ENCODE measurements at places on chromosomes 16 and 17.

DNA sequence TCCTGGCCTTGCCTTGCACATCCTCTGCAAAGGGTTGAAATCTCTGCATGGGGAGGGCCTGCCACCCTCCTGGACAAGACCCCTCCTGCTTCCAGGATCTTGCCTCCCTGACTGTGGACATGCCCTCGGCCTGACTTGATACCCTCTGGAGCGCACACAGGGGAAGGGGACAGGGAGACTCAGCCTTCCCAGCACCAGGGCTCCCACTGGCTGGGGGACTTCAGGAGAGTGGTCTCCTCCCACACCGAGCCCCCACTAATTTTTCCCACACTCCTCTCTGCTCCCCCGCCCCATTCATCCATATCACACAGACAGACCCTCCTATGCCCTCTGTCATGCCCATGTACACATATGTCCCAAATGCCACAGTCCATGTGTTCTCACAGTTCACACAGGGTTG is 14.3 kb downstream of the SGCA start:
- no peak for DNase-seq

DNA sequence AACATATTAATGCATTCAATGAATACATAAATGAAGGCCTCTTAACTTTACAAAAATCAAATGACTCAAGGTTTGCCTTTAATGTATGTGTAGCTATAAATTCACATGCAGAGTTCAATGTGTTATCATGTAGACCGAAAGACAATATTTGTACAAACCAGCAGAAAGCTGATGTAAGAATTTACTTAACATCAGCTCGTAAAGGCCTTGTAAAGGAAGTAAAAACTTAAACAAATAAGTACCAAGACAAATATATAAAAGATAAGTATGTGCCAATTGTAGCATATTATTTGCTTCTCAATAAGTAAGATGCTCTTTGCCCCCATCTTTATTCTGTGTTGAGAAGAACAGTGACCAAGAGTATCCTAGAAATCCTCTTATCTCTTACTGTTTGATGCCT is 105.7 kb downstream of the SYCE1L start:
- DNase-seq: no peak

DNA sequence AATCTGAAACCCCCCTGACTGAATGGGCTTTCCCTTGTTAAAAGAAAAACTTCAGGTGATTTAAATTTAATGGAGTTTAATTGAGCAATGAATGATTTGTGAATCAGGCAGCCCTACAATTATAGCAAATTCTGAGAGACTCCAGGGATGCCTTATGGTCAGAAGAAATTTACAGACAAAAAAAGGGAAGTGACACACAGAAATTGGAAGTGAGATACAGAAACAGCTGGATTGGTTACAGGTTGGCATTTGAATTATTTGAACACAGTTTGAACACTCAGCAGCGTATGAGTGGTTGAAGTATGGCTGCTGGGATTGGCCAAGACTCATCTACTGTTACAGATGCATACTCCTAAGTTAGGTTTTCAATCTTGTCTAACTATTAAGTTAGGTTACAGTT is 19.0 kb upstream of the CPHXL start:
- DNase-seq: no peak

DNA sequence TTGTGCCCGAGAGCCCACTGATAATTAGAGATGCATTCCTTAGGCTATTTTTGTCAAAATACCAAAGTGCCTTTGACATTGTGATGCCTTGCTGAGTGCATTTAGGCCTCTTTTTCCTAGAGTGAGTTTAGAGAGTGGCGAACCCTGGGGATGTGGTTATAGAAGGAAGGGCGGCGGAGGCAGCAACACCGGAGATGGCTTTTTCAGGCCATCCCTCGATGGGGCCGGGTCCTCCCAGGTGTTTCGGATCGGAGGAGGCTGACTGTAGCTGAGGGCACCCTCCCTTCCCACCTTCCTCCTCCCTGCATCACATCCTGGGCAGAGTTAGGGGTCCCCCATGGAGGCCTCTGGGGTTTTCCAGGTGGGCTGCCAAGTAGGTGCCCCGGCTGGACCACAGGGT is 6.6 kb upstream of the SNAI3 start:
- DNase-seq: no peak

DNA sequence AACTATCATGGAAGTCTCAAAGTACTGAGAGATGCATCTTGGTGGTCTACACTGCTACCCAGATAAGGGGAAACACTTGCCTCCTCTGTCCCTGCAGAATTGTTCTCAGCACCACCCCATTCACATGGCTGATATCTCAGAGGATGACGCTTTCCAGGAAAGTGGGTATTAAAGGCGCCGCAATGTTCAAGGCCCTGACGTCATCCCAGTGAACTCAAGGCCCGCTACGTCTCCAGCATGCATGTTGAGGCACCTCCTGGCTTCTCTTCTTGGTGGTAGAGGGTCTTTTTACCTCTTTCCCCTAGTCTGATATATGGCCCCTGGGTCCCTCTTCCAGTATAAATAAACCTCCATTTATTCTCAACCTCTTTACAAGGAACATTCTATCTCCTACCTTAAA is 1.0 kb downstream of the OR1A1 start:
- DNase-seq: no peak

DNA sequence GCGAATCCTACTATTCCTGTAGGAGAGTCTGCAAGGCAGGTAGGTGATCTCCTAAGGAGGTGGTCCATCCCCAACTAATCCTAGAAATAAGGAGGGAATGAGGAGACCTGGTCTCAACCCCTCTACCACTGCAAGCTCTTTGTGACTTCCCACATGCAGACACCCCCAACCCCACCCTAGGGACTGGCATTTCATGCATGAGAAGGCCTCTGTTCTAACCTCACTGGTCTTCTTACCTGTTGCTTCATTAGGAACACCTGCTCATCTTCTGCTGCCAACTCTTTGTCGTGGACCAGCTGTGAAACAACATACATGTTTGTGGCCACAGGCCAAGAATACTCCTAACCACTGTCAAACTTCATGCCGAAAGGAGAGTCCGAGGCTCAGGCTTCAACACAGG is 22.6 kb downstream of the DYNC1LI2 start:
- DNase-seq: no peak

DNA sequence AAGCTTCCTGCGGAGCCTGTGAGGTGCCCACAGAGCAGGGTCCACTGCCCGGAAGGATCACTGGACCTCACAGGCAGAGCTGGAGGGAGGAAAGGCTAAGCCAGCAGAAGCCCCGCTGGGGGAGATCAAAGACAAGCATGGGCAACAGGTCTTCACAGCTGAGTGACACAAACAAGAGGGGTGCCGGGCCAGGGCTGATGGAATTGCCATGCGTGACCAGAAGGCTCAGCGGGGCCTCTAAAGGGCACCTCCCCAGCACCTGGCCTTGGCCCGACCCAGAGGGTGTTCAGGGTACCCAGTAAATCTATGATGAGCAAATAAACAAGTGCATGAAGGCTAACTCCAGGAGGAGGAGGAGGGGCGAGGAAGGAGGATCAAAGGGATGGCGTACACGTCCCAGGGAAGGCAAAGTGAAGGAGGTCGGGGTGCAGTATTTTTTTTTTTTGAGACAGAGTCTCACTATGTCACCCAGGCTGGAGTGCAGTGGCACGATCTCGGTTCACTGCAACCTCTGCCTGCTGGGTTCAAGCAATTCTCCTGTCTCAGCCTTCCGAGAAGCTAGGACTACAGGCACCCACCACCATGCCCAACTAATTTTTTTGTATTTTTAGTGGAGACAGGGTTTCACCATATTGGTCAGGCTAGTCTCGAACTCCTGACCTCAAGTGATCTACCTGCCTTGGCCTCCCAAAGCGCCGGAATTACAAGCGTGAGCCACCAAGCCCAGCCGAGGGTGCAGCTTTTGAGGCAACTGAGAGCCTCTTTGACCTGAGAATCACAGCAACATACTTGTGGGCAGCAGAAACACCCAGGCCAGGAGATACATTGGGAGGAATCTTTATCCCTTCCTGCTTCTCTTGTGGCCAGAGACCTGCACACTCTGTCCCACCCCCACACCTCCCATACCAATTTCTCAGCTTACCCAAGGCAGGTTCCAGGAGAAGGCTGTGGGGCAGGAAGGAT is 16.1 kb upstream of the EXOC7 start:
- DNase-seq: no peak

DNA sequence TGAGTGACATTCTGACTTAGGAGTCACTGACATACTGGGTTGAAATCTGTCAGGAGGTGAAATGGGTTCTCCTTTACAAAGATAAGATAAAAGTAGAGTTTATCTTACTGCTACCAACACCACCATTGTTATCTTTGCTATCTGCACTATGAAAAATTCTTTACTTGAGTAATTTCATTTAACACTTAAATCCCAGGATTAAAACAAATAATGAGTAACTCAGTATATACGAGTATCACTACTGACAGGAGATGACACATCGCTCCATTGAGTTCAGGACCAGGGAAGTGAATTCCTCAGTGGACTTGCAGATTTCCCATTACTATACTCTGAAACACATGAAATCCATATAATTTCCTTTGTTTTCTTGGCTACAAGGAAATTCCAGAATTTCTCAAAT is 242.1 kb upstream of the NLRP1 start:
- DNase-seq: no peak

GRCh38 chr17:36086791-36087190 is 3.2 kb downstream of the CCL3 start:
- DNase-seq: no peak

- no peak for DNase-seq
These were observed 638.0 kb downstream of the MAF start for GRCh38 chr16:78962457-78962929.

- no peak for DNase-seq
These were observed 96.1 kb downstream of the C17orf67 start for GRCh38 chr17:56737421-56738161.

GRCh38 chr17:59432657-59433056 is 101.2 kb downstream of the YPEL2 start:
- no peak for DNase-seq

DNA sequence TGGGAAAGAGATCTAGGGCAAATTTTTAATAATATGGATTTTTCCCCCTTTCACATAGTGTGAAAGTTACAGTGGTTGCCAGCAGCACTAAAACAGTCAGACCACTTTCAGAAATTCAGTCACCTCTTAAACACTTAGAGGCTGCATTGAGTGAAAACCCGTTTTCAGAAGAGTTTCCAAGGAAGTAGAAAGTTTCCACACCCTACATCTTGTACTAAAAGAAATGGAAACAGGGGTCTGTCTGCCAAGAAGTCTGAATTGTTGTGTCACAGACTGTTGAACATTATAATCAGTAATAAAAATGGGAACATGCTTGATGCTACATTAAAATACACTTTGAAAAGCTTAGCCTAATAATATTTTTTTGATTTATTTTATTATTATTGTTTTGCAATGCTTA is 278.9 kb upstream of the KCNJ16 start:
- DNase-seq: no peak

DNA sequence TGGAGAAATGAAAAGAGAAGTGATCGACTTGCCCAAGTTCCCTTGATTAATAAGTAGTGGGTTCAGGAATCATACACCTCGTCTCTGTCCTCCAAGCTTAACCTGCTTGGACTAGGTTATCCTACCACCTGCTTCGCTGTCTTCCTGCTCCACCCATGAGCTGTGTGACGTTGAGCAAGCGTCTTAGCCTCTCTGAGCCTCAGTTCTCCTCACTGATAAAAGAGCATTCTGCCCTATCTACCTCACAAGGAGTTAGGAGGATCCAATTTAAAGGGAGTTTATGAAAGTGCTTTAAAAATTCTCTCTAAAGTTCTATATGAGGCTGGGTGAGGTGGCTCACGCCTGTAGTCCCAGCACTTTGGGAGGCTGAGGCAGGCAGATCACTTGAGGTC is 9.5 kb upstream of the BHLHA9 start:
- DNase-seq: no peak

DNA sequence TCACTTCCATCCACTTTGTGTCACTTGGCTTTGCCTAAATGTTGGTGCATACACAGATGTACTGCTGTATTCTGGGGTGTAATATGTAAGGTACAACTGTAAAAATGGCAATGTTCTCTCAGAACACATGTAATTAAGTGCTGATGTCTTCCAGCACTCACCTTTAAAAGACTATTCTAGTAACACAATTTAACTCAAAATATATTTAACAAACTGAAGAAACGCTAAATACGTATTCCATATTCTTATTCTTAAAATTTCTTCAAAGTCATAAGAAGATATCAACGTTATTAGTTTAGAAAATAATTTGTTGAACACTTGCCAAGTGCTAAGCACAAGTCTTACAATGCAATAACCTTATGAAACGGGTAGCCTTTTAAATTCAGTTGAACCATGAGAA is 3.6 kb downstream of the CMC2 start:
- no peak for DNase-seq

GRCh38 chr17:58094118-58094517 is 10.9 kb downstream of the DYNLL2 start:
- no peak for DNase-seq

DNA sequence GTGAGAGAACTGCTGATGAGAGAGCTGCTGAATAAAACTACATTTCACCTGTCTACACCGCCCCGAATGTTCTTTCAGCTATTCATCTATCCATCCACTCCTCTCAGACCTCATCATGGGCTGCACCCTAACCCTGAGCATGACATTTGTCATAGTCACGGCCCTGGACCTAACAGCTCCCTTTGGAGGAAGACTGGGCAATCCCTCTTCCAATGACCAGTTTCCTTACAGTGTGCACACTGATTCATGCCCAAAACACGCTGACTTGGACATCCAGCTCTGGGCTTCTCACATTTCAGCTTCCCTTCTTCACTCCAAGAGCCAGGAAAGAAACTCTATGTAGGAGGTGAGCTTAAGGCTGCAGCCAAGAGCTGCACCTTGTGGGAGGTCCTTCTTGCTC is 41.8 kb upstream of the ARL4D start:
- DNase-seq: no peak

DNA sequence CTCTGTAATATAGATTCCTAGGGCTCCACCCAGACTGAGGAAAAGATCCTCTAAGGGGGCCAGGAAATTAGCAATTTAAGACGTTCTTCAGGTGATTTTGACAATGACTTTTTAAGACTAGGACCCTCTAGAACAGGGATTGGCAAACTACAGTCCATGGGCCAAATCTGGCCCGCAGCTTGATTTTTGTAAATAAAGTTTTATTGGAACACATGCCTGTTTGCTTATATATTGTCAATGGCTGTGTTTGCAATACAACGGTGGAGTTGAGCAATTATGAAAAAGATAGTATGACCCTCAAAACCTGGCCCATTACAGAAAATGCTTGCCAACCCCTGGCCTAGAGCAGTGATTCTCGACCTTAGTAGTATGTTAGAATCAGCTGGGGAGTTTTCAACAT is 181.9 kb downstream of the SOX9 start:
- no peak for DNase-seq

- no peak for DNase-seq
These were observed 10.5 kb downstream of the PELP1 start for GRCh38 chr17:4693416-4693815.

All from hypothalamus (tissue), 51 donors.